Right renal pelvis (tissue), 4 donors: ENCODE measurements at places on chromosomes 16 and 17. TPM values are rescaled to one million over a fixed set of nuclear protein-coding genes. Genes with fewer than 3 reads are reported as not detected.

DNA sequence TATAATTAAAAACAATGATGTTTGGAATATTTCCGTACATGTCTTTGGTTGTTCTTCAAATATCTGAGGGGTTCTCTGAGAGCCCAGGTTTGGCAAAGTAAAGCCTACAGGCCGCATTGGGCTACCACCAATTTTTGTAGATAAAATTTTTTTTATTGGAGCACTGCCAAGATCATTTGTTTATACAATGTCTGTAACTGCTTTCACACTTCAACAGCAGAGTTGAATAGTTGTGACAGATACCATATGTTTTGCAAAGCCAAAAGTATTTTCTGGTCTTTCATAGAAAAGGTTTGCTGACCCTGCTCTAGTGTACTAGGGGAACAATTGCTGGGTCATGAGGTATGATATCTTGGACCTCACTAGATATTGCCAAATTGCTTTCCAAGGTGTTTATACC is 10.5 kb downstream of the PPM1D start:
- no peak for DNase-seq

DNA sequence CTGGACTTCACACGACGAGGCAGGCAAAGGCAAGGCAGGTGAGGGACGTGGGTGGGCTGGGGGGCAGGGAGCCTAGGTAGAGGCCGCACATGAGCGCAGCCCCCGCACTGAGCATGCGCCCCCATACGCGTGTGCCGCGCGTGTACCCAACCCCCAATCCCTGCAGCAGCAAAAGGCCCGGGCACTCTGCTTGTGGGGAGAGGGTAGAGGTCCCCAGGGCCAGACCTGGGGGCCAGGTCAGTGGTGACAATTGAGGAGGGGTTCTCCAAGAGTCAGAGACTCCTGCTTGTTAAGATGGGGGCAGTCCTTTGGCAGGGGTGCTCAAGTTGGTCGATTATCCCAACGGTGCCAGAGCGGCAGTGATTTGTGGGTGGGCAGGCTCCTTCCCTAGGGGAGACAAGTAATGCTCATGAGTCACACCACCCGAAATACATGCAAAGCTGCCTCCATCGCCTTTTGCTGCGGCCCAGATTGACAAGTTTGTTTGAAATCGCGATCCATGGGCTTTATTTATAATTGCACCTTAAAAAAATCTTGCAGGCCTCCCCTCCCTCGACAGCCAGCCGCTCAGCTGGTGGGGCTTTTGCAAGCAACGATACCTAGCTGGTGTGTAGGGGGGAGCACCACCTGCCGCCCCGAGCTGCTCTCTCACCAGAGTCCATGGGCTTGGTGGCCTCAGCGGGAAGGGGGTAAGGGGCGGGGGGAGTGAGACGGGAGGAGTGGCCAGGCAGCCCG is 1.1 kb upstream of the GIT1 start:
- DNase-seq: no peak

DNA sequence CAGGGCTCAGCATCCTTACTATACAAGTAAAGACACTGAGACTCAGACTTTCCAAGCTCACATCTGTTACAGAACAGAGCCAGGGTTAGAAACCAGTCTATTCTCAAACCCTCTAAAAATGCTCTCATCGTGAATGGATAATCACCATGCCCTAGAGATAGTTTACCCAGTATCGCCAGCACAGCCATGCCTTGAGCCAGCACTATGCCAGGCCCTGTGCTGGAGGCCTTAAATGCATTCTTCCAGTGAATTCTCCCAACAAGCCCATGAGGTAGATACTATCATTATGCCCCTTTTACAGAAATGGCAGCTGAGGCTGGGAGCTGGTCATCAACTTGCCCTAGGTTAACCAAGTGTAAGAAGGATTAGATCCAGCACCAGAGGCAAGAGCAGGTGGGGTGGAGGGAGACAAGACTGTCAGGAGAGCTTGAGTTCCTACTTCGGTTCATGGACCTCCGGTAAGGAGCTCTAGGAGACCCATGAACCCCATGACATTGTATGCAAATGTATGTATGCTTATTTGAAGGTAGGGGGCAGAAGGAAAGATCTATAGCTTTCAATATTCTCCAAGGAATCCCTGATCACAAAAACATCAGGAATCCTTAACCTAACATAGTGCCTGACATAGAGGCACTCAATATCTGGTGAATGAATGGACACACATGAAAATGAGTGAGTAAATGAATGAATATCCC is 5.2 kb downstream of the KRT14 start:
- no peak for DNase-seq

GRCh38 chr16:89658221-89658879 is 714 bp downstream of the SPATA33 start:
- DNase-seq: no peak

GRCh38 chr17:74768763-74769114 is 7.4 kb downstream of the NAT9 start:
- no peak for DNase-seq

DNA sequence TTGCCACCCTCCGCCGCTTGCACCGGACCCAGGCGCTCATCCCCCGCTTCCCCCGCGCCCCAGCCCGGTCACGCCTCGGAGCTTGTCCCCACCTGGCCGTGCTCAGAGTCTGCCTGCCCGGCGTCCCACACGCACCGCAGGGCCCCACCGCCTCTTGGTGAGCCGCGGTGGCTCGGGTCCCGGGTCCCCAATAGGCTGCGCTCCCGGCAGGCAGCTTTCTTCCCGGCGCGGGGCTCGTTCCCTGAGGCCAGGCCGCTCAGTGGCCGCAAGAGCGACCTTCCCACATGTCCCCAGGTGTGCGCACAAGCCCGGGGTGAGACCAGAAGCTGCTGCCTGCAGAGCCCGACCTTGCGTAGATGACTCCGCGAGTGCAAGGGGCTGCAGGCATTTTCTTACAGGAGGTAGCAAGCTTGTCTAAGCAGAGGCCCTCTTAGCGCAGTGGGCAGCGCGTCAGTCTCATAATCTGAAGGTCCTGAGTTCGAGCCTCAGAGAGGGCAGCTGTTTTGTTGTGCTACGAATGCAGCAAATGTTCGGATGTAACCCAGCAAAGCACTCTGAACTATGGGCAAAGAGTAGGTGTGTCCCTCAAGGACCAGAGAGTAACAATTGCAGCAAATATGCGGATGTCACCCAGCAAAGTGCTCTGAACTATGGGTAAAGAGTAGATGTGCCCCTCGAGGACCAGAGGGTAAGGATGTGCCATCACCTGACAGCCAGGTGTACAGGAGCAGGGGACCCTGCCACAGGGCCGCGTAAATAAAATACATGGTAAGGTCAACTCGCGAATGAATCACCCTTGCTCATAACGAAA is 15.6 kb downstream of the TLE7 start:
- DNase-seq: peak; percentile 13

DNA sequence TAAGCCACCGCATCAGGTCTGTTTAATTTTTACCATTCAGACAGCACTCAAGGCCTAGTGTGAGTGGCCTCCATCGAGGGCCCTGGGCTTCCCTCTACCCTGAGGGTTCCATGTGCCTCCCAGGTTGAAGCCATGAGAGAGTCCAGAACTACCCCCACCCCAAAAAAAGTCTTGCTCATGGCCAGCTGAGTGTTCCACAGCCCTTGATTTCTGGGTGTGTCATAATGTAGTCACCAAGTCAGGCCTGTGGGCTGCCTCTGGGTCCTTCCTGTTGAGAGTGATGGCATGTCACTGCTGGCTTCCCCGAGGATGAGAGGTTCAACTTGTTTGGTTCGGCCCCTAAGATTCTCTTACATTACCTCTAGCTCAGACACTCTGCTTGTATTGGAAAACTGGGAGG is 100.6 kb downstream of the PITPNC1 start:
- no peak for DNase-seq

The GPRC5C gene
- 124 TPM for polyA plus RNA-seq

The MT1B gene
- polyA plus RNA-seq: not detected

The NPIPB9 gene
- polyA plus RNA-seq: 1.5 TPM

The DPEP2 gene
- polyA plus RNA-seq: 0.44 TPM

The CSH1 gene
- 5.2 TPM for polyA plus RNA-seq
